ENCODE measurements at places on chromosomes 4 and X.

GRCh38 chr4:153447175-153447905 lies 18.8 kb upstream of the TMEM131L start:
- no peak for DNase-seq

DNA sequence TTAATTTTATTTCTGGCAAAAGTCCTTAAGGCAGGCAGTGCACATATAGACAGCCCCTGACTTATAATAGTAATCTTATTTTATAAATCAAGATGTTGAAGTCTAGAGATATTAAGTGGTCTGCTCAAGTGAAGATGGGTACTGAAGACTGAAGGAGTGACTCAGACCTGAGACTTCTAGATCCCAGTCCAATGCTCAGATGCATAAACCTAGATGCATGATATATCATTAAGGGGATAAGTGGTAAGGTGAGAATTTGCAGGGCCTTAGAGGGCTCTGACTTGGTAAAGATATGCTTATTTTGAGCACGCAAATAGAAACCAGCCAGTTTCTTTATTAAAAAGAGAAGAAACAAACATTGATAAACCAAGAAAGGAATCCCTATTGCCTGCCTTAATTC lies 42.9 kb downstream of the SLC9A7 start:
- no peak for DNase-seq

GRCh38 chrX:112120721-112121120 lies 38.1 kb upstream of the TRPC5 start:
- no peak for DNase-seq

- peak; percentile 36 for DNase-seq
Observed at GRCh38 chr4:36351082-36351666, 69.8 kb downstream of the DTHD1 start.

- no peak for DNase-seq
Observed at GRCh38 chr4:107115185-107115847, 79.2 kb upstream of the DKK2 start.

DNA sequence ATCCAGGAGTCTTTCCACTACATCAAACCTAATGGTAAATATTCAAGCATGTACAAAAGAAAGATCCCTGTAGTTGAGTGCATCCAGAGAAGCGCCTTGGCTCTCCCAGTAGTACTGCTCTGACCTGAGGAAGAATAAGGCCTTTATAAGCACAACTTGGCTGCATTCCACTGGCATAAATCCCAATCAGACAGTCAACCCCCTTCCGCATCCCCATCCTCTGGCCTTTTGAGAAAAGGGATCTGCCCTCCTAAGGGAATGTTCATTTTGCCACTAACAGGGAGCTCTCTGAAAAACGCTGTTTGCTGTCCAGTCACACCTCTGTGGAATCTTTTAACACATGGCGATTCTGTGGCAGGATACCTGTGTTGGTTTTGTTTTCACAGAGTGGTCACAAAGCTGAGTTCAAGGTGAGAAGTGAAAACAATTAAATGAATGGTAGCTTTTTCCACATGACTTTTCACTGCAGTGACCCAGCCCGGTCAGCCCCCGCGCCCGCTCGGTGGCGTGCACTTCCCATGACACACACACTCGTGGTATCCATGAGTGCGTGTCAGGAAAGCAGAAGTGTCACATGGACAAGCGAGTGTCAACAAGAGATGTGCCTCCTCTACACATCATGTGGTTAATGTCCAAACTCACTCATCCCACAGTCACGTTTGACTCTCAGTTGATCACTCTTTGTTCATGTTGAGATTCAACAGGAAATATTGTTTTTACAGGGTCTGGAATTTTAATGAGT lies 112.2 kb upstream of the ENPP6 start:
- DNase-seq: no peak

DNA sequence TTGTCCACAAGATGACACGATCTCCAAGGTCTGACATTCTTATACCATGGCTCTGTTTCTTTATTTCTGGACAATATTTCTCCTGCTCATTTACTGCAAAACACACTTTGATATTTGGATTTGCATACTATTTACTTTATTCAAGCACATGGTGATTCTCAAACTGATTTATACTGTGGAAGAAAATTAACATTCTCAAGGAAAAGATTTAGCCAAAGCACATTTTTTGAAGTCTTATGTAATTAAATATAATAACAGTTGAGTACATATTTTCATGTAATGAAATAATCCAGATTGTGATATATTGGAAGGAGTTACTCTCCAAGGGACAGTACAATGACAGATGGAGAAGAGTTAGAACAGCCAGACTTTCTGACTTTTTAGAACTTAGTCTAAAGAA lies 155.8 kb upstream of the CT83 start:
- DNase-seq: no peak

Data from hindlimb muscle (tissue), 1 donor.